HCEC 1CT (cell line): ENCODE measurements at places on chromosomes 4 and X.

DNA sequence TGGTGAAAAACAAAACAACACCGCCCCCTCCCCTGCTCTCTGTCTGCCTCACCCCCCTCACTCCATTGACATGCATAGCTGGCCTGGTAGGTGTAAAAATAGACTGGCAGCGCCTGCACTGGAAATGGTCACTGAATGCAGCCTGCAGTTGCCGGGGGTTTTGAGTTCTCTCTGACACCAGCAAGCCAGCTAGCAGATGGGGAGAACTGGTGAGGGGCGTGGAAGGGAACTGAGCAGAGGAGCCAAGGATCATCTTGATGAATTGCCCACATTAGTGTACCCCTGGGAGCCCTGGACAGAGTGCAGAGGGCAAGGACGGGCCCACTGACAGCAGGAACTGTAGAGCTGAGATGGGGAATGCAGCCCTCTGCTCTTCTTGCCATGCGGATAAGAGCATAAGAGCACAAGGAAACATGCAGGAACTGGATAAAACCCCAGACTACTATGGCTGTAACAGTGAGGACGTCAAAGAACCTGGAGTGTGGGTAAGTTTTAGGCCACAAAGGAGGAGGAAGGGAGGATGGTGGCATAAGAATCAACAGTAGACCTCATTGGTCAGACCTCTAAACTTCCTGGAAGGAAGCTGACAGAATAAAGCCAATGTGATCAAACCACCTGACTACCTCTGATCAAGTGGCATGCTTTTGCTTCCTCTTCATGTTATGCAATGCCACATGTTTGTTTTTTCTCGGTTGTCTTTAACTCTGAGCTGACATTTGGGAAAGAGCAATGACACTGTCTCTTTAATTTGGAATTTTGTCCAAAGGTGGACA is 96.3 kb downstream of the ANK2 start:
- no peak for DNase-seq

- DNase-seq = no peak
Observed at GRCh38 chrX:65586491-65586890, 51.9 kb upstream of the LAS1L start.

GRCh38 chrX:106932960-106933537 is 12.8 kb downstream of the CLDN2 start:
- DNase-seq = no peak

DNA sequence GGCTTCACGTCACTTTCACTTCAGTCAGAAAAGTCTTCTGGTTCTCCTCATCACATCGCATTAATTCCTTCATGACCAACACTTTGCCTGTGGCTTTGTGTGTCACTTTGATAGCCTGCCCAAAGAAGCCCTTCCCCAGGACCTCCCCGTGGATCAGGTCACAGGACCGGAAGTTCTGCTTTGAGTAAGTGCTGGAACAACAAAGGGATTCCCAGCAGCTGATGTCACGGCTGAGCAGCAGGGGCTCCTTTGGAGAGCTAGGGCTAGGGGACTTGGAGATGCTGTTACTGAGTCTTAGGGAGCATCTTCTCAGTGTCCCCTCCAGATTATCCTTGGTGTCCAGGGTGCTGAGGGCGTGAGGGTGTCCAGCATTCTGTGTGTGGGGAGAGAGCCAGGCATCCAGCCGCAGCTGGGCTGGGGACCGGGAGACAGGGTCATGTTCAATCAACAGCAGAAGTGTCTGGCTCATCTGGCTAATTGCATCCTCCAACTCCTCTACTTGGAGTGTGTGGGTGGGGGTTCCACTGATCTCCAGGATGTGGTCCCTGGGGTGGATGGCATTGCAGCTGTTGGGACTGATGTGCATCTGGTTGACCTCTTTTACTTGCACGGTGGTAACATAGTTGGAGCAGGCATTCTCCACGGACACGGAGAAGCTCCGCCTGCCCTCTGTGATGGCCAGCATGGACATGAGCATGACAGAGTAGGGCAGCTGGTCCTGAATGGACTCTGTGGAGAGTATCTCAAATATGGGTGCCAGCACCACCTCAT is 39.2 kb upstream of the ARHGAP6 start:
- DNase-seq = no peak

DNA sequence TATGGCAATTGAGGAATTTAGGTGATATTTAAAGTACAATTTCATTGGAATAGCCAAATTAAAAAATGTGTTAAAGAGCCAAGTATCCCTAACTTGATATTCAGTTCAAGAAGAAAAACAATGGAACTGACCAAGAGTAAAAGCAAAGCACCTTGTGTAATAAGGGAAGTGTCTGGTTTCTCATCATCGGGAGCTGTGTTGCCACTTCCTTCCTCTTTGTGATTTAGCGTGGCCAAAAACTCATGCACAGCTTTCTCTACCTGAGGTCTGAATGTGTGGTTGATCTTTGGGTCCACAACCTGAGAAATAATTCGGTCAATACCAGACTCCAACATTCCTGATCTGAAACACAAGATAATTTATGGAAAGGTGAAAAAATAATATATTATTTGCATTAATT is 12.4 kb downstream of the BOD1L1 start:
- no peak for DNase-seq

GRCh38 chrX:40877887-40878286 is 142.5 kb upstream of the MED14 start:
- peak; percentile 36 for DNase-seq

- no peak for DNase-seq
Observed at GRCh38 chr4:165609653-165610052, 230.8 kb downstream of the CPE start.

GRCh38 chr4:36183232-36183631 is 61.1 kb downstream of the ARAP2 start:
- no peak for DNase-seq

- DNase-seq = no peak
Observed at GRCh38 chr4:165721815-165722214, 151.2 kb upstream of the TLL1 start.

- no peak for DNase-seq
Observed at GRCh38 chr4:41443340-41444079, 94.4 kb upstream of the LIMCH1 start.

DNA sequence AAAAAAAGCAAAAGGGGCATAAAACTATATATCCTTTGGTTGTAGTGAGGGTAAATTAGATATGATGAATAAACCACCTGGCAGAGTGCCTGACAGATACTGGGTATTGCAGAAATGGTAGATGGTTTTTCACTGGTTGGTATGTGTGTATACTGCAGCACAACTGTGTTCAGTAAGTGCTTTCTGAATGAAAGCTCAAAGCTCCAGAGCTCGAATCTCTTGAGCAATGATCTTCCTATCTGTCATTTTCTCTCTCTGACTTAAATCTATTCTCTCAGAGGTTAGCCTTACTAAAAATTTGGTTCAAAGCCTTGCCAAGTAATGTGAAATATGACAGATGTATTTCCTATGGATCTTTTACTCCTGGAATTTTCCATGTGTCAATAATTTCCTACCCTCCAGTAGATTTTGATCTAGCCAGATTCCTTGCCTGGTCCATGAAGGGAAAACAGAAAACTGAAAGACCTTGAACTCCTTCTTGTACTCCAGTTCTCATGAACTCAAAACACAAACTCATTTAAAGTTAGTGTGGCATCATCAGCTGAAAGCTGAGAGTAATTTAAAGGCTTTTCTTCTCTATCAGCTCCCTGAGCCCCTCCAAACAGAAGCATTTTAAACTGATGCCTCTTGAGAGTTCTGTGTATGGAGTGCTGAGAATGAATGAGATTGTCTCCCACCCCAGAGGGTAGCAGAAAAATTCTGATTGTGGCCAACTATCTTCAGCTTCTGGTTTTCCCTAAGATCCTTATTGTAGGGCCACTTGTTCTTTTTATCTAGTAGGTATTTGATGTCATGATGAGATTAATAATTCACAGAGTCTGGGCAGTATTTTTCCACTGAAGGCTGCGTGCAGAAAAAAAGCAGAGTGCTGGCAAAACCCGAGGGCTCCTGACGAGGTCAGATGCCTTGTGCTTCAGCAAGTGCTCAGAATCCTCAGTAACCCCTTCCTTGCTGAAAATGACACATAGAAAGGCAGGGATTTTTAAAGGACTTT is 363.4 kb upstream of the BOD1L1 start:
- DNase-seq = peak; percentile 23
